ENCODE measurements at places on chromosomes 6 and 20.

GRCh38 chr6:28523241-28523622 is 2.4 kb upstream of the GPX5 start:
- no peak for DNase-seq

DNA sequence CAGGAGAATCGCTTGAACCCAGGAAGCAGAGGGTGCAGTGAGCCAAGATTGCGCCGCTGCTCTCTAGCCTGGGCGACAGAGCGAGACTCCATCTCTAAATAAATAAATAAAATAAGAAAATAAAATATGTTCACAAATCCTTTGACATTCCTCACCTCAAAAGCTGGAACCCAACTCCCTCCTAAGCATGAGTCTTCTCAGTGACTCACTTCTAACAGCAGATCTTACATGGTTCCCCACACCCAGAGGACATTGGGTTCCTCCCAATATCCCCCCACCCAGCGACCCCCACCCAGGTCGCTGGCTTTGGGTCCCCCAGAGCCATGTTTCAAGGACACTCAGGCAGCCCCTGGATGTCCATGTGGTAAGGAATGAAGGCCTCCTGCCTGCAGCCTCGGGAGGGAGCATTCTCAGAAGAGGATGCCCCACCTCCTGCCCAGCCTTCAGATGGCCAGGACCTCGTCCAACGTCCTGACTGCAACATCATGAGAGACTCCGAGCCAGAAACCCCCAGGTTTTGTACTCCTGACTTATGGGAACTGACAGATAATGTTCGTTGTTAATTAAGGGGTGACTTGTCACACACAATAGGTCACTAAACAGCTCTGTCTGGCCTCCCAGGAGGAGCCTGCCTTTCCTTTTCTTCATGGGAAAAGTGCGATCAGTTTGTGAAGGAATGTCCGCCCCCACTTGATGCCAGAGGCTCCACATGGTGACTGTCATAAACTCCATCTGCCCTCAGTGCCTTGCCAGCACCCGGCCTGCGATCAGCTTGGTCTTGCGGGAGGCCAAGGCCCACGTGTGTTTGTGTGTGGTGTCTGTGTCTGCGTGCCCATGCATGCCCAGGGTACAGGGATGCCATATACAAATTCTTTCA is 10.1 kb upstream of the GMEB2 start:
- DNase-seq, result no peak

- DNase-seq, result no peak
Observed at GRCh38 chr6:69390125-69390524, 406.7 kb downstream of the LMBRD1 start.

GRCh38 chr6:124963416-124963785 is 1.2 kb downstream of the RNF217 start:
- no peak for DNase-seq

- no peak for DNase-seq
Observed at GRCh38 chr6:43924222-43924702, 154.3 kb downstream of the VEGFA start.

- DNase-seq, result no peak
Observed at GRCh38 chr6:167089243-167090142, 33.4 kb upstream of the CCR6 start.

- peak; percentile 24 for DNase-seq
Observed at GRCh38 chr6:73579851-73580246, 59.0 kb upstream of the EEF1A1 start.

GRCh38 chr20:40493071-40493470 is 196.0 kb downstream of the MAFB start:
- no peak for DNase-seq

GRCh38 chr6:32290886-32291450 is 67.1 kb upstream of the NOTCH4 start:
- DNase-seq, result no peak
